Aorta (tissue), 5 donors: ENCODE measurements at places on chromosomes 11 and 22.

DNA sequence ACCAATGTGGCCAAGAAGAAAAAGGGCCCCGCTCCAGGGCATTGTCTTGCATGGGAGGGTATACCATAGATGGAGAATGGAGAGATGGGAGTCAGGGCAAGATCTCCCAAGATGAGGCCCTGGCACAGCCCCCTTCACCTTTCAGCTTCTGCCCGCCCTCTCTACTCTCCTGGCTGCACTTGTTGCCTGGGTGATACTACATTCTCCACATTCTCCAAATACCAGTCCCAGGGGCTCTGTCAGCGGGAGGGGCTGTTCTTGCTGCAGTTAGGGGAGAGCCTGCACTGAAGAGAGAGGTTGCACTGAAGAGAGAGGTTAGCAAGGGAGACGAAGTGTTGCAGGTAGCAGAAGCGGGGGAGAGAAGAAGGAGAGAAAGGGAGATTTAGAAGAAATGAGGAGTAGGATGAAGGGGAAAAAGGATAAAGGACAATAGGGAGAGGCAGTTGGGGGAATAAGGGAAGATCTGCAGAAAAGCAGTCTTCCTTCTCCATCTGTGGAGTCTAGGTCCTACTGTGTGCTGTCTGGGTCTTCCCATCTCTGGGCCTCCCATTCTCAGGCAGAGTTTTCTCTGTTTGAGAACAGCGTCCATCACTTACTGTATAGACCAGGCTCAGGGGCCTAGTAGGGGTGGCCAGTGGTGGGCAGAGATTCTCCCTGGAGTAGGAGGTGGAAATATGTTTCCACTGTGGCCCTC, 8.0 kb downstream of the PHLDB1 start:
- DNase-seq, result peak; percentile 49

DNA sequence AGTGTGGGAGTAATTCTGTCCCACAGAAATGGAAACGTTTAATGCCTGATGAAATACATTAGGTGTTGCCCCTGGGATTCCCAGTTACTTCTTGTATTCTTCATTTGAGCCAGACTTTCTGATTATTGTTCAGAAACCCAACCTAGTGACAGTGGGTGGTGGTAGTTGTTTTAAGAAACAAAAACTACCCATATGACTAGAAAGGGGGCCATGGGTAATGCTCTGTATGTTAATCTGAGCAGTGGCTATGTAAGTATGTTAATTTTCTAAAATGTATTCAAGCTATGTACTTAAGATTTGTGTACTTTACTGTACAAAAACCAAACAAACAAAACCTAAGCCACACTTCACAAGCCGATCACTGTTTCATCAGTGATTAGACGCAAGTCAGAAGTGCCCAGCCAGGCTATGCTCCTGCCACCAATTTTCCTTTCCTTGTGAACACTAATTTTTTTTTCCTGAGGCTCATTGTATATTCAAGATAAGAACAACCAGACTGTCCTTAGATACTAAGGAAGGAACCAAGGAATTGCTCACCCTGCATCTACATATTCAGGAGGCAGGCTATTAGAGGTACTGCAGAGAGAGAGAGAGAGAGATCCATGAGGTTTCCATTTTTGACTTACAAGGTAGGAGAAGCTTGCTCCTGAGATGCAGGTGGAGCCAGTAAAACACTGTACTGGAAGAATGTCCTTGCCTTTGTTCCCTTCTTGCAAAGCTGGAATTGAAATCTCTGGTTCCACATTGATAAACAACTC, 122.7 kb downstream of the DBX1 start:
- DNase-seq, result no peak

GRCh38 chr11:130999086-130999485, 82.8 kb upstream of the SNX19 start:
- no peak for DNase-seq

DNA sequence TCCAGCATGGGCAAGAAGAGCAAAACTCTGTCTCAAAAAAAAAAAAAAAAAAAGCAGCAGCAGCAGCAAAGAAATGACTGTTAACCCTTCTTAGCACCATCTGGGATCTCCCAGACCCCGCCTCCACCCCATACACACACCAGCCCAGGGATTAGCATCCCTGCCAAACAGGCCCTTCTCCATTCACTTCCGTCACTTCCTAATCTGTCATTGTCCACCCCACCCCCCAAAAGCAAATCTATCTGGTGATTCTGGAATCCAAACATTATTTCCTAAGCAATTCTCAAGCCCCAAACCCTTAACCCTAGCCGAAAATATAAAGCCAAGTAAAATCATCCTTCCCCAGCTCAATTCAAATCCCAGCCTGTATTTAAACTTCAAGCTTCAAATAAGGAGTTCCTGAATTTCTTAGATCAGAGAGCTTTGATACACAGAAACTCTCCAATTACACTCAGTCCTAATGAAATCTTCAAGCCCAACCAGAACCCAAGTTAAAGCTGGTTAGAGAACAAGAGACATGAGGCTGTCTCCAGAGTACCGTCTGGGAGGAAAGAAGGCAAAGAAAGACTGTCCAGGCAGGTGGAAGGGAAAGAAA, 6.0 kb upstream of the AHNAK start:
- no peak for DNase-seq

DNA sequence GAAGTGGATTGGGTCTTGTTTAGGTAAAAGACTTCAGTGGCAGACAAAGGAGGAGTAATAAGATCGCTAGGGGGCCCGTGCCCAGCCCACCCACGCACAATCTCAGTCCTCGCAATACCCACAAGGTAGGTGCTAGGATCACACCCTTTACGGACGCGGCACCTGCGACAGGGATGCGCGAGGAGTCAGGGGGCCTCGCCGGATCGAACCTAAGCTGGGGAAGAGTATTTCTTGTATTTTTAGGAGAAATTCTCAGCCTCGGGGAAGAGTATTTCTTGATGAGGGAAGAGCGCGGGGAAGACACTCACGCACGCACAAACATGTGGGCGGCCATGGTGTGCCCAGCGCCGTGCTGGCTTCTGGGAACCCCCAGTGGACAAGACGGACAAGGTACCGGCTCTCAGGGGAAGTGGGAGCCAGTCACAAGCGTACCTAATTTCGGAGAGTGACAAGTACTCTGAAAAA, 745 bp upstream of the FAM118A start:
- DNase-seq, result no peak

GRCh38 chr11:17609291-17610084, 62.4 kb downstream of the OTOG start:
- DNase-seq, result peak; percentile 66

DNA sequence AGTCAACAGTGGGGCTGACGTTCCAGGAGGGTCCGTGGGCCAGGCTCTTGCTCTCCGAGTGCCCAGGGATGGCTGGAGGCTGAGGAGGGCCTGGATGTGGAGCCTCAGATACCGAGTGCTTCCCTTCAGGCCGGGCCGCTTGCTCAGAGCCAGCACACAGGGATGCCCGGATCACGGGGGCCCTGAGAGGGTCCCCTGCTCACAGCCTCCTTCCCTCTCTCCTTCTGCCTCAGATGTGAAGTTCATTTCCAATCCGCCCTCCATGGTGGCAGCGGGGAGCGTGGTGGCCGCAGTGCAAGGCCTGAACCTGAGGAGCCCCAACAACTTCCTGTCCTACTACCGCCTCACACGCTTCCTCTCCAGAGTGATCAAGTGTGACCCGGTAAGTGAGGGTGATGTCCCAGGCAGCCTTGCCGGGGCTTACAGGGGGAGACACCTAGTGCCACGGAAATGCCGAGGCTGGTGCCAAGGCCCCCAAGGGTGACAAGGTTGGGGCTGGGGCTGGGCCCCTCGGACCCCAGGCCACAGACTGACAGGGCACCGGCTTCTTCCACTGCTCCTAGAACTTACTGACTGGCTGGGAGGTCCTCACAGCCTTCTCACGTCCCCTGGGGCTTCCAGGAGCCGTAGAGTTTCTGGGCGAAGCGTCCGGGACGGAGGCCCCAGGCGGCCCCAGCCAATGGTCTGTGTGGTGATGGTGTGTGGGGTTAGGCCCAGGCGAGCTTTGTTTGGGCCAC, 7.0 kb downstream of the CCND1 start:
- no peak for DNase-seq

DNA sequence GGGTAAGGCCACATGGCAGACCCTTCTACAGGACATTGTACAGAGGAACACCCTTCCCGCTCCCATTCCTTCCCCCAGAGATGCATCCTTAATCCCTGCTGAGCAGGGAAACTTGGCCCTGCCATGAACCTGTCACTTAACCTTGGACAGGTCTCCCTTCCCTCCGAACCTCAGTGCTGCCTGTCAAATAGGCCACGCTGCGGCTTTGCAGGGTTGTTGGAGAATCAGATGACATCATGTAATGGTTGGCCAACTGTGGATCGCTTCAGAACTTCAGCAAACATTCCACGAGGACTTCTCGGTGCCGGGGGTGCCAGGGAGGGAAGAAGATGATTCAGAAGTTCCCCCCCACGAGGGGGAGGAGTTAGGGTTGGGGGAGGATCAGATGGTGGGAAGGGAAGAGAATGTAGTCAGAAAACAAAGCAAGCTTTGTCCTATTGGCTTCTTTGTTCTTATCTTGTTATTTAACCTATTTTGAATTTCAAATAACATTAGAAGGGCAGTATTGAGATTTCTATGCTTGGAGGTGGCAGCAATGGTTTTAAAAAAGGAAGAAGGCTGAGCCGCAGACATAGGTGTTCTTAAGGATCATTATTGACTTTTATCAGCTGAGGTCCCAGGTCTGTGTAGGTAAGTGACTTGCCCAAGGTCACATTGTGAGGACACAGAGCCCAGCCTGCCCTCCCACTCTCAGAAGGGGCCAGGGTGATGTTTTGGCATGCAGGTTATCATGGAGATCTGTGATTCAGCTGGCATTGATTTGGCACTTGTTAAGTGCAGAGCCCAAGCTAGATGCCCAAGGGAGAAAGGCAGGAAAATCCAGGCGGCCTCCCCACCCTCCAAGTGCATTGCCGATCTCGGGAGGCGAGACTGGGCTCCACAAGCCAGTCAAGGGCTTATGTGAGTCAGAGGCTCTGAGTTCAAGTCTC, 3.1 kb downstream of the CDC42EP1 start:
- DNase-seq, result peak; percentile 88

- DNase-seq, result no peak
Measured at GRCh38 chr11:24623121-24623520, 126.3 kb downstream of the LUZP2 start.

GRCh38 chr11:64729851-64730382, 6.9 kb upstream of the NRXN2 start:
- DNase-seq, result peak; percentile 82
